ENCODE measurements at places on chromosomes 3 and 15.

- DNase-seq: no peak
Observed at GRCh38 chr3:63968612-63969350, 54.5 kb downstream of the PSMD6 start.

DNA sequence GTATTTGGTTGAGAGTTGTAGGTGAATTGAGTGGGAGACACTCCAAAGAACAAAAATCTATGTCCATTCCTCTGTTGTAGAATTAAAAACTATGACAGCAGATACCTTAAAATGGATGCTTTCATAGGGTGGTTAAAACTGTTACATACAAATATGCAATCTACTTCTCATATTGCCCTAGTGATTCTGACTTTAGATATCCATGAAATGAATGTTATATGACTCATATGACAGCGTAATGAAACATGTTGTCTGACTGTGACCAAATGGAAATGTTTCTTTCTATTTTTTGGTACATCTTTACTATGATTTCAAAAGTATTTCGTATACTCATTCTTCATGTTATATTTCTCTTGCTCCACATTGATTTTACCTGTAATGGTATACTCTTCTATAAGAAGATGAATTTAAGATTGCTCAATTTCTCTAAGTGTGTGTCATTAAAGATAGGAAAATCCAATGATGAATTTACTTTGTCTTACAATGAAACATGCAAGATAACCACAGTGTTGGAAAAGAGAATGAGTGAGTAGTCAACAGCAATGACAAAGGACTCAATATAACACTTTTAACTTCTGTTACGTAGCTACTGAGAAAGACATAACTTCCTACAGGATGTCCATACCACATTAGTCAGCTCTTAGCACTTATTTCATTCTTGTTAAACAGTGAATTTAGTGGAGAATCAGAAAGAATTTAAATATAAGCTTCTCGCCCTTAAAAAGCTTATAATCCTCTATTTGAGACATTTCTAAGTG lies 79.3 kb upstream of the LSAMP start:
- no peak for DNase-seq

DNA sequence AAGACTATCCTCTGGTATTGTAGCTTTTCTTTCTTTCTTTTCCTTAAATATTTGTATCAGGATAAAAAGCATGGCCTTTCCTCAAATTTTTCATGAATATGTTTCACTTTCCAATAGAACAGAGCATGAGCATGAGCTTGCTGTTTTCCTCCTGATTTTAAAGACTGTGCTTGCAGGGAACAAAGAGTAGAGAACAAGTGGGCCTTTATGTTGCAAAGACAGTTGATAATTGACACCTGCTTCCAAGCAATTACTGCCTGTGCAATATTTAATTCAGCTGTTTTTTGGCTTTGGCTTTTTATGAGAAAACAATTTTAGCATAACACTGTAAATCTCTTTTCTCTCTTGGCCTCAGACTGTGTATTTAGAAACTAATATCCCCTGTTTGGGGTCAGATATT lies 263.6 kb upstream of the AZI2 start:
- DNase-seq: no peak

DNA sequence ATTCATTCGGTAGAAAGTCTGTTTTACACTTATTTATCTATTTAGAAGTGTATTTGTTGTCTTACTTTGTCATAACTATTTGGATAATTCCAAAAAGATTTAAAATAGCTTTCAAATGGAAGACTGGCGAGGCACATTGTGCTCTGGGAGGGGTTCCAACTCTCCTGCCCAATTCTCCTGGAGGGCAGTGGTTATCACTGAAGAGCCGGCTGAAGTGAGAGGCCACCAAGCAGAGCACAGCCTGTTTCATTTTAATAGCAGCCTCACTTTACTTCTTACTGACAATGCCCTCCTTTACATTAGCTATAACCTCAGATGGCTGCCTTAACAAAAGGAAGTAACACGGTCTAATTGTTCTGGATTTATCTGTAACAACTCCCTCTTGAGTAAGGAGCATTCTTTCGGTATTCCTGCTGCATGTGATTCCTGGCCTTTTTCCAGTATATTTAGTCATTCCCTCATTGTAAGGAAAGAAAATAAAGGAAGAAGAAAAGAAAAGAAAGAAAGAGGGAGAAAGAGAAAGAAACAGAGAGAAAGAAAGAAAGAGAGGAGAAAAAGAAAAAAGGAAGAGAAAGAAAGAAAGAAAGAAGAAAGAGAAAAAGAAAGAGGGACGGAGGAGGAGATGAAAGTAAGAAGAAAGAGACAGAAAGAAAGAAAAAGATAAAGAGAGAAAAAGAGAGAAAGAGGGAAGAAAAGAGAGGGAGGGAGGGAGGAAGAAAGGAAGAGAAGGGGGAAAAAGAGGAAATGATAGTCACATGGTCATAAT lies 339.8 kb upstream of the WNT5A start:
- no peak for DNase-seq

- no peak for DNase-seq
Observed at GRCh38 chr3:24943961-24944360, 449.3 kb upstream of the THRB start.

- DNase-seq: no peak
Observed at GRCh38 chr15:89761009-89761831, 10.2 kb upstream of the MESP1 start.

GRCh38 chr15:72939514-72940228 lies 112.6 kb upstream of the NEO1 start:
- no peak for DNase-seq

DNA sequence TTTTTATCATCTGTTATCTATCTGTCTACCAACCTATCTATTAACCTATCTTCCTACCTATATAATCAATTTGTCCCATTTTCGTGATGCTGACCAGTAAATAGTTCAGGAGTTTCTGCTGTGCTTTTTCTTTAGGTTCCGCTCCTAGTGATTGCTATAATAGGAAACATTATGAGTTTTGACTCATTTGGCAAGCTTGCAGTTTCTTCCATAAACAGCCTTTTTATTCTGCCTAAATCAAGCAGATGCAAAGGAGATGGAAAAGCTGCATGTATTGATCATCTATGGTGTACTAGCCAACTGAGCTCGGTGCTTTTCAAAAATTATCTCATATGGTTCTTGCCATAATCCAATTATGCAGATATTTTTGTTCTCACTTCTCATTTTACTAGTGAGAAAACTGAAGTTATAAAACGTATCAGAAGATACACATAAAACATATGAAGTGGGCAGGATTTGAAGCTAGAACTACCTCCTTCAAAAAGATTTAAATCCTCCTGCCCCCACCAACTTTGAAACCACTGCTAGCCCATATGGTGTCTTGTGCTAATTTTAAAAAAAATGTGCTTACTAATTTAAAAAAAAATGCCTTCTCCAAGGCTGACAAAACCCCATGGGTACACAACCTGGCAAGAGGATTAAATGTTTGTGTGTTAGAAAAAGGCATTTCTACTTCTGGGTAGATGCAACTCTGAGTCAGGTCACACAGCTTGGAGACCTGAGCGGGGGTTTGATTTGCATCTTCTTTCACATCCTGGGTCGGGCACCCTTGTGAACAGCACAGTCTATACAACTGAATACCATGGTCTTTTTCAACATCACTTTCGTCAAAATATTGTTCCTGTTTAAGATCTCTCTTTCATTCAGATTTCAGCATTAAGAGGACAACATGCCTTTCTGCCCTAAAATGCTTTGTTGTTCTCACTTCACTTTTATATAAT lies 267.0 kb downstream of the CHL1 start:
- no peak for DNase-seq

DNA sequence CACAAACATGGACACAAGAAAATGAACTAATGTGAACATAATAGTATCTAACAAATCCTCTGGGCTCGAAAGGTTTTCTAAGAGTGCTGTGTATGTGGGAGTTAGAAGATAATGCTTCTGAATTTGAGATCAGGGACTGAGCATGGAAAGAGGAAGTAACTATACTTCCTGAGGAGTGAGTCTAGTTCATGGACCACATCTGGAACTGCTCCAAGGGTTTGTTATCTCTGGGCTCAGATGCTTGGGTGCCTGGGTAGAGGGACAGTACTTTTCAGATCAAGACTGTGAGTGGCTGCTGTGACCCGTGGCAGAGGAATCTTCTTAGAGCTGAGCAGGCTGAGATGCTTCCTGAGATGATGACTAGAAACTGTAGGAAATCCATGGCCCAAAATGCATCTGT lies 28.5 kb downstream of the TBC1D23 start:
- DNase-seq: no peak

DNA sequence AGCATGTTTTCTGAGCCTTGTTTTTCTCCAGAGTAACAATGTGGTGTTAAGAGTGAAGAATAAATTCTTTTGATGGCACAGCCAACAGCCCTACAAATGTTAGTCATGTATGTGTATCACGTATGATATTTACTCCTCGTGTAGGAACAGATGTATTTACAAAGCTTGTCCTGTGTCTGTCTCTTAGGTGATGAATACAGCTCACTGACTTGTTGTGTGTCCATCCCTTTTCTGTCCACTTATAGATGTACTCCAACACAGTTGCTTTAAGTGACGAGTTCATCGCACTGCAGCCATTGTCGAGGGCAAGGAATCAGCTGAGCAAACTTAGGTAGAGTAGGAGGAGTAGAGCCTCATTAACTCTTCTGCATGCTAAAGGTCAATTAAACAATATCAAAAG lies 78.1 kb downstream of the DCUN1D1 start:
- DNase-seq: no peak

DNA sequence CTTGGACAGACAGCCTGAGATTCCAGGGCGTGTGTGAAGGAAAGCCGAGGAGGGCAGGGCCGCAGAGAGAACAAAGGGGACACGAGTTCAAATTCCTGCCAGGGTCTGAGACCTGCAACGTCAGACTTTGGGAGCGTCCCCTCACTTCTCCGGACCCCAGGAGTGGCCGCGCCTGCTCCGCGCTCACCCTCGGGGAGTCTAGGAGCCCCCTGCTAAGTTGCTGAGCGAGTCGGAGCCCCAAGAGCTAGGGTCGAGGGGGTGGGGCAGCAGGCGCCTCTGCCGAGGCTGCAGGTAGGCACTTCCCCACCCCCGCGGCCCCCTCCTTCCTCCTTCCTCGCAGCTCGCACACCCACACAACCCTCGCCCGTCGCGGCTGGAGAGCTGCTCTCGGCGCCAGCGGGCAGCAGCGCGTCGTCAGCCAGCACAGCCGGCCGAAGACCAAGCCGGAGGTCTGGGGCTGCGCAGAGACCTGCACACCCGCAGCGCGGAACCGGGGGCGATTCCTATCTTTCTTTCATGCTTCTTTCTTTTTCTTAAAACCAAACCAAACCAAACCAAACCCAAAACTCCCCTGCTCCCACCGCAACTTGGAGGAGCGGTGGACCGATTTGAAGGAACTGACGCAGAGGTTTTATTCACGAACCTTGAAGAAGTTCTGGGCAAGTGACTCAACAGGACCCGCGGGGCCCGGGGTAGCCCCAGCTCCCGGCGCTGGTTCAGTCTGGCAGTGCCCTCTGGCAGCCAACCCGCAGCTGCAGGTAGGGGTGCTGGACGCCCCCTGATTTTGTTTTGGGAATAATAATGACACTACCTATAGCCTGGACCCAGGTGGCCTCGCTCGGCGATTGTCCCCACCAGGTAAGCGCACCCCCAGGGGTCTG lies at the start of gene ANKRD34C:
ANKRD34C (plus strand) TSS at position 352 of the 881 bp plus-strand sequence. CDS start 10,563 bp downstream, outside the sequence.
- no peak for DNase-seq

DNA sequence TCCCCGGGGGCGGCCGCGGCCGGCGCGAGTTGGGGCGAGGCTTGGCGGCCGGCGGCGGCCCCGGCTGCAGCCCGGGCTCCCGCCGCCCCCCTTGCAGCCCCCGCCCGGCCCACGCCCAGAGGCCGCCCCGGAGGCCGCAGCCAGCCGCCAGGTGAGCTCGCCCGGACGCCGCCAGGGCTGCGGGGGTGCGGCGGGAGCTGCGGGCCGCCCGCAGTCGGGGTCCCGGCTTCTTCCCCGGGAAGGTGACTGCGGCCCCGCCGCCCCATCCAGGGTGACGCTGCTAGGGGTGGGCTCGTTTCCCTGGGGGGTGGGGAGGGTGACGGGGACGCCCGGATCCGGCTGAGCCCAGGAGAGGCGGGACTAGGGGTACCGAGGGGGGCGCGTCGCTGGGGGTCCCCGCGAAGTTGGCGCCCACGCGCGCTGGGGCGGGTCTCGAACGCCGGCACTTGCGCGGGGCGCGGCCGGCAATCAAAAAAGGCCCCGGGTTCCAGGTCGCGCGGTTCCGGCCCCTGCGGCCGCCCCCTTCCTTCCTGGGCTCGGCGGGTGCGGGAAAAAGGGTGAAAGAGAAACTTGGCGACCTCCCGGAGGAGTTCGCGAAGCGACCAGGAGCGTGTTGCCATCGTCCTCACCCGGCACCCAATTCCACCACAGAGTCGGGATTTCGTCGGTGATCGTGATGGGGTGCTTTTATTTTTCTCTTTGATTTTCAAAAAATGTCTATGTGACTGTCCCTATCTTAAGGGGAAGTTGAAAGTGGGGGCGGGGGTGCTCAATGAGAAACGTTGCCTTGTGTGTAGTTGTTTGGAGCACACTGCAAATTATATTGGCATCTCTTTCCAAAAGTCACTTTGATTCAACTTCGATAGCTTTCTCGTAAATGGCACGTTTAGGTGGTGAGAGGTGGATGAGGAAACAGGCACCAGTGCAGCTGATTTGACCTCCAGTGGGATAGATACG lies 619 bp downstream of the ATXN7 start:
- DNase-seq: peak; percentile 25

GRCh38 chr3:171970301-171970788 lies 69.0 kb upstream of the FNDC3B start:
- DNase-seq: no peak

DNA sequence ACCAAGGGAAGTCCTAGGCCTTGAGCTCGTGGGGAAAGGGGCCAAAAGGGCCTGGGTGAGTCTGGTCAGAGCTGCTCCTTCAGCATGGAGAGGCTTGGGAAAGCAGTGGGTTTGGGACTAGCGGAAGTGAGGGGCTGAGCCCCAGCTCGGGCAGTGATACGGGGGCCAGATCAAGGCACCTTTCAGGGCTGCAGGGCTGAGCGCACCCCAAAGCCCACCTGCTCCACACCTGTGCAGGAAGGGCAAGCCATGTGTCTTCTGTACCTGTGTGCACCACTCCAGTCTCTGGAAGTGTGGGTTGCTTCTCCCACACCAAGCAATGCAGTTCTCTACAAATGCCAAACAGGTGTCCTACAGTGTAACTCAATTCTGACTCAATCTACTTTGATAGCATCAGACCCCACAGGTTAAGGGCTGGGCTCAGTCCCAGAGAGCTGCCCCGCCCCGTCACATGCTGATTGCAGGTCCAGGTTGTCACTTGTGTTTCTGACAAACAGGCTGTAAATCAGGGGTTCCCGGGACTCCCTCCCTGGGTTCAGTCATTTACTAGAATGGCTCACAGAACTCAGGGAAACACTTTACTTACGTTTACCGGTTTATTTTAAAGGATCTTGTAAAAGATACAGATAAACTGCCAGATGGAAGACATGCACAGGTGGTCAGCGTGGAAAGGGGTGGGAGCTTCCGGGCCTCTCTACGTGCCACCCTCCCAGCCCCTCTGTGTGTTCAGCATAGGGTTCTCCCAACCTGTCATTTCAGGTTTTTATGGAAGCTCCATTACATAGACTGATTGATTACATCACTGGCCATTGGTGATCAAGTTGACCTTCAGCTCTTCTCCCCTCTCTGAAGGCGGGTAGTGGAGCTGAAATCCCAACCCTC lies 28.8 kb upstream of the KLF13 start:
- no peak for DNase-seq

- no peak for DNase-seq
Observed at GRCh38 chr3:152613851-152614250, 221.1 kb upstream of the P2RY1 start.

GRCh38 chr15:87734571-87735373 lies 521.8 kb downstream of the NTRK3 start:
- DNase-seq: no peak
